GM04504 (cell line): ENCODE measurements at places on chromosomes 2 and 18.
A peak's percentile ranks its signal among the peaks of the same experiment; 100 is the strongest.

DNA sequence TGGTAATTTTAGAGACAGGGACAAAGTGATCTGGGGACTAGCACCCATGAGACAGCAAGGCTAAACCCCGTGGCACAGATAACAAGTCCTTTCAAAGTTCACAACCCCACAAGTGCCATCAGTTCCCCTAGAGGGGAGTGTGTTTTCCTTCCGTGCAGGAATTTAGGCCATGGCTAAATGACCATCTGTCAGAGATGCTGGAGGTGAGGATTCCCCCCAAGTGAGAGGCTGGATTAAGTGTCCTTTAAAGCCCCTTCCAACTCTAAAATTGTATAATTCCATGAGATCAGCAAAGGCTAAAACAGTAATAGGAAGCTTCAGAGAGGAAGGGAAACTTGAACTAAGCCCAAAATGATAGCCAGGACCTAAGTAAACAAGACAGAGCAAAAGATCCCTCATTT lies 8.7 kb downstream of the FEZ2 start:
- no peak for DNase-seq

DNA sequence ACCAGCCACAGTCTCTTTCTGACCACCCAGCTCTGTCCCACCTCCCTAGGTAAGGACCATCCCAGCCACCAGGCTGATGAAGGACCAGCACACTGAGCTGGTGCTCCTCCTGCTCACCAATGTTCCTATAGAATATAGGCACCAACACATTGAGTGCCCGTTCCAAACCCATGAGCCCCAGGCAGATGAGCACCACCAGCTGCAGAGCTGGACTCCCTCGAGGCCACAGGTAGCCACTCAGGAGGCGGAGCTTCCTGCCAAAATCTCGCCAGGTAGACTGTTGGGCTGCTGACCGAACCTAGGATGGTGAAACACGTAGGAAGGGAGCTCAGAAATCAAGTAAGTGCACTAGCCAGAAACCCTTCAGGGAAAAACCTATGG lies 2.2 kb downstream of the ABCB6 start:
- DNase-seq = no peak

GRCh38 chr2:181957668-181958067 lies 28.0 kb upstream of the PPP1R1C start:
- DNase-seq = no peak

- no peak for DNase-seq
These were observed 307 bp downstream of the CDH2 start for GRCh38 chr18:28176698-28176947.

DNA sequence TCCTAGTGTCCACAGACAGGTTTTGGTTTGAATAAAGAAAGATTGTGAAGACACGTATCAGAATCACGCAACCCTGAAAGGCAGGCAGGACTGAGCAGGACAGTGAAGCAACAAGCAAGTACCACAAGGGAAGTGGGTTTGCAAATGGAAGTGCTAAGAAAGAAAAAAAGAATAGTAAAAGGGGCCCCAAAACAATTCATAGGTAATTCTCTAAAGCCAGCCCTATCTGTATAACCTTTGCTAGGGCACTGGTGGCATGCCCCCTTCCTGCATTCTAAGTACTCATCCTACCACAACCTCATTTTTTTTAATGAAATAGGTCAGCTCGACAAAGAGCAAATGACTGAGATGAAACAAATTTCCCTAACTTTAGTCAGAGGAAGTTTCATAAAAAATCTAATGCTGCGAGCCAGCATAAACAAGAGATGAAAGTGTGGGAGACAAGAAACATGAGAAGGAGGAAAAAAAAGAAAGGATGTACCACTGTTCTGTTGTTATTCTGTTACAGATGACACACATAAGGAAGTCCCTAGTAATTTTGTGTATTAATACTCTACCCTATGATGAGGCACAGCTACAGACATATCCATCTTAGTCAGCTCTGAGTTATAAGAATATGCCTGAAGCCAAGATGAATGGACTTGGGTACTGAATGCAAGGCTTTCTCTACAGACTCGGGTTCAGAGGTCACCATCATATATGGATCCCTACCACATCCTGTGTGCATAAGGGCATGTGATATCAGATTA lies 32.2 kb downstream of the IKZF2 start:
- peak; percentile 14 for DNase-seq

DNA sequence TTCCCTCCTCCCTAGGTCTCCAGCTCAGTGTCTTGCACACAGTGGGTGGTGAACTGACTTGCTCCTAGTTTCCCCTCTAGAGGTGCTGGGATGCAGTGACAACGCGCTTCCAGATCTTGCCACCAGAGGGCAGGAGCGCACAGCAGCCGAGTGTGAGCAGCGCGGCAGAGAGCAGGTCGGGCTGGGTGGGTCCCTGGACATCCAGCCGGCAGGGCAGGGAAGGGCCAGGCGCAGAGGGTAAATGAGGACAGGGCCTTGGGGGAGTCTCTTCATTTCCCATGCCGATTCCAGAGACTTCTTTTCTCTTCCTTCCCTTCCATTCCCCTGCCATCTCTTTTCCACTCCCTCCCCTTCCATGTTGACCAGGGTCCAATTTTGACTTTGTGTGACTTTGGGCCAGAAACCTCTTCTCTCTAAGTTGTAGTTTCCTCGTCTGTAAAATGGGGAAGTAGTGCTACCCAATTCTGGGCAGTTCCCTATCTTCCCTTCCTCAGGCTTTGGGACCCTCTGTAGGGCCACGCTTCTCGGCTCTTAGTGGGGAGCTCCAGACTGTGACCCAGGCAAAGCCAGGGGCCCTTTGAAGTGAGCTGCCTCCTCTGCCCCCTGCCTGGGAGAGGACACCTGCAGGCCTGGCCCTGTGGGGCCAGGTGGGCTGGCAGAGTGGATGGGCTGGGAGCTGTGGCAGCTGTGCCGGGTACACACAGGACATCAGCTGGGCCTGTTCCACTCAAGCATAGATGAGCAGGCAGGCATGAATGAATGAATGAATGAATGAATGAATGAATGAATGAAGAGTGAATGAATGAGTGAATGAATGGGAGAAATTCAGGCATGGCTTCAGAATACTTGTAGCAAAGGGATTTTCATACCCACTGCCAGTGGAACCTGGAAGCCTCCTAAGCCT lies 43.3 kb upstream of the TAF1B start:
- peak; percentile 52 for DNase-seq

DNA sequence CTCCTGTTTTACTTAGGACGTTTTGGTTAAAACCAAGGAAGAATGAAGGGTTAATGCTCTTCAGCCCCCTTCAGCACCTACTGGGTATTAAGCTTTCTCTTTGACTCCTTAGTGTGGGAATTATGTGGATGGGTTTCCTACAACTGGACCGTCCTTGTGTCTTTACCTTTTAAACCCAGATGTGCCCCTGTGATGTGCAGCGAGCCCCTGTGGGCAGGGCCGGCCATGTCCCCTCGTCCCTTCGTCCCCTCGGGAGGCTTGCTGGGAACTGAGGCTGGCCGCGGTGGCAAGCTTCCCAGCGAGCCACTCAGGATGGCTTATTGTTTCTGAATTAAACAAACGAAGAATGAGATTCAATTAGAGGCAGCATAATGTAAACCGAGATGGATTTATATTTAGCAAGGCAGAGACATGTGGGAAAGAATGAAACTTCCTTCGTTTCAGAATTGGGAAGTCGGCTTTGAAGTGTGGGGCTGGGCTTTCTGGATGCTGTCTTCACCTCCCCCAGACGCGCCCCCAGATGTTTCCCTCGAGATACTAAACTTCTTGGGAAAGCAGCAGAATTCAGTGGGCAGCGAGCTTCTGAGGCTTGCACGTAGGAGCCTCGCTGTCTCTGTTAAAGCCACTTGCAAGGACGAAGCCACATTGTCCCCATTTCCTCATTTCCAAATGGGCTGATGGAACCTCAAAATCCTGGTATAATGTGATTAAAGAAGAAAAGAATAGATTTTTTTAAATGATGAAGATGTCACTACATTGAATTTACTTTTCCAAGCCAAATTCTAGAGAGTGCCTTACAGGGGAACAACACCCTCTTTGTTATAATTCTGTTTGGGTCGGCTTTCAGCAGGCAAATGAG lies 146.0 kb downstream of the VAPA start:
- DNase-seq = no peak

DNA sequence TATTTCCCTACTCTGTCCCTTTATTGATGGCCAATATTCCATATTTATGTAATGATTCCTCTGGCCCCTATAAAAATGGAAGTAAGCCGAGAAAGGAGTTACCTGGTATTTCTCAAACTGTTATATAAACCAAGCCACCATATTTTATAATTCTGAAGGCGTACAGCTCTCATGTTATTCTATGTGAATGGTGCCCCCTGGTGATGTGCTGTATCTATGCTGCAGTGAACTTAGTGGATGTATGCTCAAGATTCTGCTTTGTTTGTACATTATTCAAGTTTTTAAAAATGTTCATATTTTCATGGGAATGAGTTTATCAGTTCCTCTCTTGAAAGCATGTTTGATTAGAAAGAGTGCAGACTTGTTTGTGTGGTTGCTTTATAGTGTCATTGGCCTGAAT lies 194.5 kb upstream of the LRRTM1 start:
- DNase-seq = peak; percentile 31

DNA sequence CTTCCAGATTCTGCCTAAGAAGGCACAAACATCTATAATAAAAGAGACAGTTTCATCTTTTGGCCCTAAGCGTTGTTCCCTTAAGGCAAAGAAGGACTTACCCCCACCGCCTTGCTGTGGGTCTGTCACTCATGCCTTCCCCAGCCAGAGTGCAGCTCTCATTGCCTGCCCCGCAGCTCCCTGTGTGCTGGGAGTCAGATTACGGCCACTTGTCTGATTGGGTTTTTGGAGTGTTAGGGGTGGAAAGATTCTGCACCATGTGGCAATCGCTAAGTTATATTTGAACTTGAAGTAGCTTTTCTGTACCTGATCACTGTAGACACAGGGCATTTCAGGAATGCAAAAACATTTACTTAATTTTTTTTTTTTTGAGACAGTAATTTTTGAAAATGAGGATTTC lies at the start of gene AQP4:
TSS of gene AQP4 (minus strand) at position 151 of the 400 bp plus-strand sequence. CDS start at position 133, 18 bp downstream.
- no peak for DNase-seq

GRCh38 chr2:18413676-18414396 lies 146.6 kb downstream of the RDH14 start:
- DNase-seq = peak; percentile 63

GRCh38 chr2:10048501-10049171 lies 5.3 kb downstream of the KLF11 start:
- no peak for DNase-seq

- no peak for DNase-seq
These were observed 19.9 kb upstream of the SLC9A2 start for GRCh38 chr2:102599486-102599885.

- DNase-seq = no peak
These were observed 139.4 kb downstream of the SEPTIN10 start for GRCh38 chr2:109474319-109474825.

GRCh38 chr2:83615511-83615910 lies 843.6 kb downstream of the SUCLG1 start:
- DNase-seq = no peak

- no peak for DNase-seq
These were observed 97.1 kb upstream of the RMDN2 start for GRCh38 chr2:37827911-37828511.

DNA sequence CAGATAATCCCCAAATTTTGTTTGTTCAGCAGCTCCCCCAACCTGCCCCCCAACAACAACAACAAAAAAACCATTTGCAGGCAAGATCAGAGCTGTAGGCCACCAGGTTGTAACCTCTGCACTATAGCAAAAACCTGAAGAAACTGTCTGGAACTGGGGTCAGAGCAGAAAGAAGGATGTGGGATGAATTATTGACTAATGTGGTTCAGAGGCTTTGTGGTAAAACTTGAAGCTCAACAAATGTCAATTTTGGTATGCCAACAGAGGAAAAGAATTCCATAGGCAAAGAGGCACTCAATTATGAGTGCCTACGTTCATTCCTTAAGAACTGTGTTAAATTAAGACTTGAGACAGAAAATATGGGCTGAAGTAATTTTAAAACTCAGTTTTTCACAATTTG lies 255.1 kb downstream of the STK39 start:
- no peak for DNase-seq

GRCh38 chr18:58861353-58861752 lies 3.3 kb upstream of the ZNF532 start:
- DNase-seq = no peak

DNA sequence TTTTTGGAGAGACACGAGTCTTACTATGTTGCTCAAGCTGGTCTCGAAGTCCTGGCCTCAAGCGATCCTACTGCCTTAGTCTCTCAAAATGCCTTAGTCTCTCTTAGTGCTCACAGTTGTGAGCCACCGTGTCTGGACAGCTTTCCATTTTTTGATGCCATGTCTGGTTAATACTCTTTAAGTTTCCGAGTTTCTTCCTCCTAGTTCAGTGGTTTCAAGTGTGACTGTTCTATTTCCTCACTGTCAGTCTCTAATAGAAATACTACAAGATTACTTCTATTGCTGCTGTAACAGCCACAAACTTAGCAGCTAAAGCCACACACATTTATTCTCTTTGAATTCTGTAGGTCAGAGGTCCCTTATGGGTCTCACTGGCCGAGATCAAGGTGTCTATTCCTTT lies 125.1 kb upstream of the MGAT5 start:
- DNase-seq = no peak

DNA sequence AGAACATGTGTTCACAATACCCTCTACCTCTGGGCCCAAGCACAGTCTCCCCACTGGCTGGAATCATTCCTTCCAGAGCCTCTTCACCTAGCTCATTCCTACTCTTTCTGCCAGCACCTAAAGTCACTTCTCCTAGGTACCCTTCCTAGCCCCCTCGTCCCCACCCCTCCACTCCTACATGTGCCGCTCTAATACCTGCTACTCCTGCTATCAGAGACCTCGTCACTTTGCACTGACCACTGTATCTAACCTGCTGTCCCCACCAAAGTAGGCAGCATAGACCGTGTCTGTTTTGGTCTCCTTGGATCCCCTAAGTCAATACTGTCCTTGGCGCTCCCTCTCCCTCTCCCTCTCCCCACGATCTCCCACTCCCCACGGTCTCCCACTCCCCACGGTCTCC lies 53.2 kb upstream of the PKDCC start:
- no peak for DNase-seq

GRCh38 chr2:108288534-108289106 lies at the start of gene SULT1C2:
SULT1C2 (plus strand) TSS chr2:108288895; CDS start chr2:108293668, 4,773 bp downstream.
- DNase-seq = no peak

DNA sequence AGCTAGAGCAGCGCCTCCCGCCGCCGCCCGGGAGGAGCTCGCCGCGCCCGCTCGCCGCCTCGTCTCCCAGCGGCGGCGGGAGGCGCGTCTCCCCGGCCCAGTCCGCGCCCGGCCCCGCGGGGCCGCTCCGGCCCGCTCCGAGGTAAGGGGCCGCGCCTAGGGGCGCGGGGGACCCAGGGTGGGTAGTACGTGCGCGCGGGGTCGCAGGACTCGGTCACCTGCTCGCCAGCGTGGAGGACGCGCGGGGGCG lies 259 bp downstream of the NPAS2 start:
- no peak for DNase-seq

DNA sequence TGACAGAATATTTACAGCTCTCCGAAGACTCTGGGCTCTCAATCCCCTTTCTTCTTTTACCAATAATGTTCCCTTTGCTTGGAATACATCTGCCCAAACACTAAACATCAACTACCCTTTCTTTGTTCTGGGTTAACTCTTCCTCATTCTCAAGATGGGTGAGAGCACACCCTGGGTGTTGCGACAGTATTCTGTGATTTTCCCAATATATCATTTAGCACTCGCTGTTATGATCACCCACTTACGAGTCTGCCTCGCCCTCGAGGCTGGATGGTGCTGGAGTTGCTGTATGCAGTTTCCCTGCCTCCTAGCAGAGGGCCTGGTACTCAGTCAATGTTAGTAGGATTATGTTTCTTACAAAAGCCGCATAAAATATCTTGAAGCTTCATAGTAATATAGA lies 93.2 kb downstream of the SOCS6 start:
- DNase-seq = no peak
